ENCODE measurements at places on chromosomes 2 and 18.

GRCh38 chr2:49271060-49271606 lies 116.8 kb upstream of the FSHR start:
- no peak for DNase-seq

- no peak for DNase-seq
Observed at GRCh38 chr2:4903656-4904348, 788.4 kb upstream of the SOX11 start.

DNA sequence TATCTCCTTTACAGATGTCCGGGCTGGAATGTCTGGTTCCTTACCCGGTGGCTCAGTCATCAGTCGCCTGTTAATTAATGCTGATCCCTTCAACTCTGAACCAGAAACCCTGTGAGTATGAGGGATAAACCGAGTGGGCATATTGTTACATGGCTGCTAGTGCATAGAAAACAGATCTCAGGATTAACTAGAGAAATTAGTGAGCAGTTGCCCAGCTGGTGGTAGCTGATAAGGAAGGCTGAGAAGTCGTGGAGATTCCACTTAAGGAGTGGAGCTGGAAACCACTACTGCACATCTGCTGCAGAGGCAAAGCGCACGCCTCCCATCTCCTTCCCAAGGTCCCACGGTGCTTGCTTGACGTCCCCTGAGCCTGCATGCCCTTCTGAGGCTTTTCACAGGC lies 97.7 kb downstream of the DGKD start:
- DNase-seq: peak; percentile 52

GRCh38 chr2:86221066-86221684 lies 21.9 kb downstream of the MRPL35 start:
- DNase-seq: peak; percentile 77

- no peak for DNase-seq
Observed at GRCh38 chr2:200159357-200159707, 147.2 kb upstream of the SPATS2L start.

GRCh38 chr18:48135436-48135966 lies 205.0 kb upstream of the SMAD2 start:
- no peak for DNase-seq

DNA sequence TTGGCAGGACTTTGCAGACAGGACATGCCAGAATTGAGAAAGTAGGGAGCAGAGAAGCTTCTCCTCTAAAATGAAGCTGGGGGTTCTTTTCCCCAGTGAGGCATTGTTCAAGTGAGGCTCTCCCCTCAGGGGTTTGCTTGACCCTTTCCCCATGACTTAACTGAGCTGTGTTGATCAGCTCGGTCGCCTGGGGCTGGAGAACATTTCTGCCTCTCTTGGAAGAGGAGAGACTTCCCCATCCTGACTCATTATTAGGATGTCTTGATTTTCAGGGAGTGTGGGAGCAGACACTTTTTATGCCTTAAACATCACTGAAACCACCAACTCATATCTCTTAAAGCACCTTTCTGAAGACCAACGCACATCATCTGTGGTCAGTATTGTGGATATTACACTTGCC lies 27.9 kb upstream of the GLI2 start:
- DNase-seq: no peak

- DNase-seq: no peak
Observed at GRCh38 chr2:205679410-205680009, 2.8 kb upstream of the NRP2 start.

- no peak for DNase-seq
Observed at GRCh38 chr2:135190799-135191198, 138.7 kb downstream of the RAB3GAP1 start.

GRCh38 chr18:13915995-13916431 lies 677 bp upstream of the MC2R start:
- no peak for DNase-seq

- no peak for DNase-seq
Observed at GRCh38 chr2:1979138-1979537, 234.8 kb upstream of the PXDN start.

DNA sequence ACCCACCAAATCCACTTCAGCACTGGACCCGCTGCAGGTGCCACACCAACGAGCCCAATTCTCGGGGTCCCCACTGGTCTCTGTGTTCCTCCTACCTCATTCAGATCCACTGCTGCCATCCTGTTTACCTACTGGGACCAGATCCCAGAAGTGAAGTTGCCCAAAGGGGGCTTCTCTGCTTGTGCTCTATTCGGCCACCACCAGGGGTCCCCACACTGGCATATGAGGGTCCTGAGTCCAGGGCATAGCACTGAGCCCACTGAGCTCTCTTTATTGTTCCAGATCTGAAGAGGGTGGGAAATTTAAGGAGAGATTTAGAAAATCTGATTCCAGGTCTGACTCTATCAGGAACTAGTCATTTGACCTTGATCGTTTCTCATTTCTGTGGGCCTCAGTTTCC lies 2.4 kb downstream of the GPR45 start:
- no peak for DNase-seq

DNA sequence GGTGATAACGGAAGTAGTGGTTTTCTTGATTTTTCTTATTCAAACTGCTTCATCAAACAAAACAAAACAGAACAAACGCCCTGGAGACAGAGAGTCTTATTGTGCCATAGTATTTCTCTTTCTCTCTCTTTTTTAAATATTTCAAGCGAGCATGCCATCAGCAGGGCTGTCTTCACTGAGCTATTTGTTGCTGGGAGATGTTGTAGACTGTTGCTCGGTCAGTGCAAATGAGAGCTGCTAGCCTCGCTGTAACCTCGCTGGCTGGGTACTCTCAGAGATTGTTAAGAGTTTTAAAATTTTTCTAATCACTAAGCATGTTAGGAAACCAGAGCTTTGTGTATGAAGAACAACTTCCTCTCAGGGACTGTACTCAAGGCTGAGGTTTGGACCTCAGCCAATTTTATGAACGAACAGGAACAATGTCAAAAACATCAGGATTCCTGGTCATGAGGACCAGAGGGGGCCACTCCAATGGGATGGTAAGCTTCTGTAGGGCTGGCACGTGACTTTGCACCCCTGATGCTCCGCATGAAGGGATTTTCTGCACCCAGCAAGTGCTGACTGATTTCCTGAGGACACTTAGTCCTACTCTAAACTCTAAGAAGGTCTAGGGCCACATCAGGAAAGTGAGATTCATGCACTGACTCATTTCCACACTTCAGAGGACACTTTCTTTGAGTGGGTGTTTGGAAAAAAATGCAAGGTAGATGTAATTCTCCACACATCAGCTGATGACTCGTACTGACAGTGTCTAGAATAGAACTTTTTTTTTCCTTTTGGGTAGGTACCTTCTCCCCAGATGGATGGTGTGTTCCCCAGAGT lies 59.8 kb upstream of the IL1R1 start:
- DNase-seq: peak; percentile 69

DNA sequence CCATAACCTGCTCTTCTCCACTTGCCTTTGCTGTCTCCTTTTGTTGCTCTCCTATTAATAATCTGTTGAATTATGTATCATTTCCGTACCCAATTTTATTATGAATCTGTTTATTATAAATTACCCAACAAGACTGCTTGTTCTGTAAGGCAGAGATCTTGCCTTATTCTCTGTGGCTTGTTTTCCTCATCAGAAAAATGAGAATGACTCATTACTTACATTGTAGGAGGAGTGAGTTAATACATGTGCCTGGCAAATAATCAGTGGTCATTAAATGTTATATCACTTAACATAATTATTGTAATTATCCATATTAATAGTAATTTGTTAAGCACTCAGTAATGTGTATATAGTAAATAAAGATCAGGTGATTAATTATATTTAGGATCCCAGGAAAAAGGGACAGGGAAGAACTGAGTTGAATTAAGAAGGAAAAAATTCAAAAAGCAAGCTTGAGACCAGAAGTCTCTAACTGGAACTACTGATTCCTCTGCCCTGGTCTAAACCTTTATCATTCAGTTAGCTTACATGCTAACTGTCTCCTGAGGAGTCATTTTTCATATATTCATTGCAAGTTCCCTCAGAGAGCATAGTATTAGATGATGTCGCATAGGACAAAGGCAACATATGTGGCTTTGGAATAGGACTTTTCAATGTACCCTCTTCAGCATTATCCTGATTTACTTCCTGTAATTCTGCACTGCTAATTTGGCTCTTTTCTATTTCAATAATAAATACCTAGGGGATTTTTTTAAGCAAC lies 335.7 kb downstream of the GALNT13 start:
- no peak for DNase-seq

DNA sequence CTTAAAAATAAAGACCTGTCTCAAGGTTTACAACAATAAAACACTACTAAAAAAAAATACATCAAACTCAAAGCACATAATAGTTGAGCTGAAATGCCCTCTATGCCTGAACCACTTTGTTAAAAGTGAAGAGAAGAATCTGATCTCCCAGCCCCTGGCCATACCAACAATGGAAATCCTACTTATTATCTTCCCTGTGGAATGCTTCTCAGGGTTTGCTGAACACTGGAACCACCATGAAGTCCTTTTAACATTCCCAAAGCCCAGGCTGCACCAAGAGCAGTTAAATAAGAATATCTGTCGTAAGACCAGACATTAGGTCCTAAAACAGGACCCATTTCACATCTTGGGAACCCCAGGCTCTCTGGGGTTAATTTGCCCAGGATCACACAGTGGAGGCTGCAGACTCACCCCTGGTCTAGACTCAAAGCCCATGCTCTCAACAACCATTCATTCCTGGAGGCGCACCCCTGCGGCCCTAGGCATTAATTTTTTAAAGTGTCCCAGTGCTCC lies 285.8 kb downstream of the STK39 start:
- DNase-seq: no peak

GRCh38 chr2:69634196-69634821 lies 9.2 kb downstream of the AAK1 start:
- peak; percentile 41 for DNase-seq

GRCh38 chr2:209637293-209637692 lies 134.3 kb upstream of the UNC80 start:
- DNase-seq: no peak

DNA sequence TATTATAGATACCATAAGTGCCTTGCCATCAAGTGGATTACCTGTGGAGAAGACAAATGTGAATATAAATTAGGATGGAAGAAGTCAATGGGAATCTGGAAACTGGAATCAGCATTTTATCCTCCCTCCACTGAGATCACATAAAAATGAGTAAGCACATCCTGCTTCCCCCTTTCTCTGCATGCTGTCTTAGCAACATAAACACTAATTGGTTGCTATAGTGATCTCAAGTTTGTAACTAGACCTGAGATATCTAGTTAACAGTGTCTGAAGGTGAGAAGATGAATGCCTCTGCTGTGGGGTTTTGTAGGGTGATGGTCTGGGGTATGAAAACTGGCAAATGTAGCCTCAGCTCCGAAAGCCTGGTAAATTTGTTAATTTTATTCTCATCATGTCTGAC lies 1357.5 kb upstream of the CELF4 start:
- DNase-seq: no peak

DNA sequence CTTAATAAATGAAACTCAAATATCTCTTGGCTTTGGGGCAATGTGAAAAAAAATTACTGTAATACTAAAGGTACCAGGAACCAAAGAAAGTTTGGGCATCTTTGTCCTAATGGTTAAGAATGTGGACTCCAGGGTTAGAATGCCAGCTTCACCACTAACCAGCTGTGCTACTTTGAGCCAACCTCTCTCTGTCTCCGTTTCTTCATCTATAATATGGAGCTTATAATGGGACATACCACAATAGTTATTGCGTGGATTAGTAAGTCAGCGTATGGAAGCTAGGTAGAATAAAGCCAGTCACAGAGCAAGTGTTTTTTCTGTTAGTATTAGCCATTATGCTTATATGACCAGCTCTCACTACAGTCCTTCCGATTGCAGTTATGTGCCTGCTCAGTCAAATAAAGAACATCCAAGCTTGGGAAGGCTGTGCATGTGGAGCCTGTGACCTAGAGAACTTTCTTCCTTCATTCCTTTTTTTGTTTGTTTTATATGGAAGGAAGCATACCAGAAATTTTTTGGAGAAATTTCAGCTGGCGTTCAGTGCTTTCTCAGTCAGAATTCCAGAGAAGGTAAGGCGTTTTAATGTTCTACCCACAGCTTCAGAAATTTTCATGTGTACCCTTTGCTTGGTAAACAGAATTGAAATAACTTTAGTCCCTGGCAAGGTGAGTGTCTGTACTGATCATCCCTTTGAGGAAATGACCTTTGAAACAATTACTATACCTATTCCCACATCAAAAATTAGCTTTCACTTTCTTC lies 114.0 kb upstream of the RND3 start:
- DNase-seq: no peak

GRCh38 chr2:10932345-10933151 lies 20.8 kb downstream of the KCNF1 start:
- no peak for DNase-seq

- DNase-seq: no peak
Observed at GRCh38 chr2:51120754-51121280, 88.9 kb upstream of the NRXN1 start.

Measured in K562 (cell line).